ENCODE measurements at places on chromosomes 2 and 18.

- no peak for DNase-seq
Measured at GRCh38 chr2:39743269-39743776, 35.7 kb downstream of the THUMPD2 start.

- no peak for DNase-seq
Measured at GRCh38 chr2:157355618-157356017, 30.0 kb upstream of the ERMN start.

DNA sequence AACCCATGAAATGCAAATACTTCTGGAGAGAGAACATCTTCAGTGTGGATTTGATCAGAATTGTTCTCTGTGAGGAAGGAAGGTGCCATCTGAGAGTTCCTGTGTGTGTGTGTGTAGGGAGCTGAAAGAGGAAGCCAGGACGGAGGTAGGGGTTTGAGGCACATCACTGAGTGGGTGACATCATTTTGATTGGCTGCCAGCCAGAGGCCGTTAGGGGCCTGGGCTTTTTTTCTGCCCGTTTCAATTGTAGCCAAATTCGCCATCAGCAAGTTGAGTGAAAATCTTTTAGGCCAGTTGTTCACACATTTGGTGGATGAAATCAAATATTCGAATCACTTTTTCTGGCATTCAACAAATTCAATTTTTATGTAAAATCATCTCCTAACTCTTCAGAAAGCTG is 48.9 kb downstream of the TSN start:
- no peak for DNase-seq

- DNase-seq = no peak
Measured at GRCh38 chr2:46818819-46819218, 96.8 kb downstream of the MCFD2 start.

GRCh38 chr2:158998551-158999248 is 30.3 kb downstream of the TANC1 start:
- peak; percentile 75 for DNase-seq

- no peak for DNase-seq
Measured at GRCh38 chr2:184611361-184612085, 13.2 kb downstream of the ZNF804A start.

DNA sequence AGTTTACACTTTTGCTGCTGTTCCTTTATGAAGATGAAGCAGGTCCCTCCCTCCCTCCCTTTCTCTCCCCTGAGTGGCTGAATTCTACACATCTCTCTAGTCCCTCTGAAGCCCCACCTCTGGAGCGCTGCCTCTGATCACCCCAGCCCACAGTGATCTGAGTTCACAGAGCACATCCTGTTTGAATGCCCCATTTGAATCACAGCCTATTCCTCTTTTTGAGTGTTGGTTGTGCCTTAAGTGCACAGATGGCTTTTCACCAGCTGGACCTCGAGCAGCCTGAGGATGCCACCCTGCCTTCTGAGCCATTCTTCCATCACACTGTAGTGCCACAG is 87.1 kb downstream of the ITGB1BP1 start:
- no peak for DNase-seq

GRCh38 chr2:11719230-11719977 is 27.0 kb upstream of the LPIN1 start:
- DNase-seq = no peak

DNA sequence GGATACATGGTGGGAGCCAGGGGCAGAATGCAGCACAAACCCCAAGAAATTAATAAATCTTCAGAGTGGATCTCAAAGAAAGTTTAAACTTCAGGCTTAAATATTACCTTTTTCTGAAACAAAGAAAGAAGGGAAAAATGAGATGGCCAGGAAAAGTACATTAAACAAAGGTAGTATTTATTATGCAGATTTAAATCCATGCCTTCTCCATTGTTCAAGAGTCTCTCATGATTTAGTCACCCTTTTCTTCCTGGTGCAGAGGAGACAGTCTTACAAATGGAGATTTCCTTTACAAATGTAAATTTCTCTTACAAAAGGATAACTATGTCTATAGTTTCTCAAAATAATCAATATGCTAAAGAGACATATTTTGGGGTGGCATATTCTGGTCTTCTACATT is 33.4 kb upstream of the PPM1B start:
- no peak for DNase-seq

- DNase-seq = no peak
Measured at GRCh38 chr2:85755122-85756027, 1.6 kb downstream of the ATOH8 start.

- DNase-seq = no peak
Measured at GRCh38 chr2:28378679-28379584, 13.7 kb upstream of the FOSL2 start.

DNA sequence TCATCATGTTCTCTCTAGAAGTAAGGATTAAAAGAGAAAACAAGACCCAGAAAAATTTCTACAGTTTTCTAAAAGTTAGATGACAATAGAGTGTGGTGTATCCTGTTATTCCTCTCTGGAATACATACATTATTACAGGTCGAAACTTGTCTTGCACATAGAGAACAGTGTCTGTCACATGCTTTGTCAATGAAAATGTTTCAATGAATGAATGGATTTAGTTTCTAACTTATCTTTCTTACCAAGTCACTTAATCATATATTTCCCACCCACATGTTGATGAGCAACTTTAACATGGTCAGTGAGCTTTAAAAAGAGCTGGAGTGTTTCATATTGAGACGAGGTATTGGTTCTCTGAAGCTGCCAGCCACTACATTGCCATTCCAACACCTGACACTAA is 4.3 kb downstream of the DSG4 start:
- no peak for DNase-seq

Measured in anterior cingulate cortex (tissue), 58 donors.